Ascending aorta (tissue), 2 donors: ENCODE measurements at places on chromosomes 6 and 20.

DNA sequence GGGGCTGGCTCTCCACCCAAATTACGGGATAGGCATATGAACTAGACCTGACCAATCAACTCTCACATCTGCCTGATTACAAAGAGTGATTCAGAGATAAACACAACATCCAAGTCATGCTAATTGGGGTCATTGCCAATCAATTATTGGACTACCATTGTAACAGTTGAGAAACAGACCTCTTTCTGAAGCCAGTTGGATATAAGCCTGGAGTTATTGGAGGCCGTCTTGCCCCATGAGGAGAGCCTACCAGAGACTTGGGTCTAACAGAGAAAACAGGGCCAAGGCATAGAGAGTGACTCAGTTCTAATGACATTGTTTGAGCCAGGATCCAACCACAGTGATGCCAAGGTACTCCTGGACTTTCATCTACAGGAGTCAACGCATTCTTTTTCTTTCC lies 39.4 kb upstream of the HIVEP2 start:
- no peaks in the 10 kb centered on the region for H3K36me3 ChIP-seq
- H3K27ac ChIP-seq = no peak overlapping the region
- no peak for DNase-seq
- H3K27me3 ChIP-seq = no peaks in the 10 kb centered on the region

DNA sequence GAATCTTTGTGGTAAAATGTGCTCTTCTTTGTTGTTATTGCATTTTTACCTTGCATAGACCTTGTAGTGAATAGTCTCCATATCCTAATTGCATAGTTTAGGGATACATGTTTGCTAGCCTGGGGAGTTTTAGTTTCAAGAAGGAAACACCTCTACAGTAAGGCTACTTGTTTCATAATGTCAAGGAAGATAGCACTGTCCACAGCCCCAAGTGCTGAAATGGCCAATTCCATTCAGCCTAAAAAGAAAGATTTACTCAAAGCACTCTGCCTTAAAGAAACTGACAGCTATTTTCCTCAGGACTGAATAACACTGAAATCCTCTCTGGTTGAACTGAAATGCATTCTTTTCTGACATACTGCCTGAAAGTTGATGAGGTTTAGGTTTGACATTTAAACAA lies 2.6 kb downstream of the HCRTR2 start:
- H3K27ac ChIP-seq = no peak overlapping the region
- no peak overlapping the region for H3K4me3 ChIP-seq
- no peaks in the 10 kb centered on the region for H3K27me3 ChIP-seq
- H3K4me1 ChIP-seq = no peaks in the 10 kb centered on the region
- no peak for DNase-seq

- no peaks in the 10 kb centered on the region for H3K4me1 ChIP-seq
- DNase-seq = no peak
- H3K4me3 ChIP-seq = no peak overlapping the region
- H3K36me3 ChIP-seq = no peaks in the 10 kb centered on the region
- H3K27me3 ChIP-seq = no peaks in the 10 kb centered on the region
Measured at GRCh38 chr6:6090861-6091607, 84.3 kb upstream of the NRN1 start.

GRCh38 chr6:158854214-158855101 lies 35.3 kb upstream of the EZR start:
- H3K4me1 ChIP-seq = no peaks in the 10 kb centered on the region
- H3K36me3 ChIP-seq = no peaks in the 10 kb centered on the region
- no peak overlapping the region for H3K27ac ChIP-seq
- H3K27me3 ChIP-seq = no peaks in the 10 kb centered on the region
- no peak for DNase-seq

GRCh38 chr6:63584125-63584514 lies 11.8 kb downstream of the LOC128125822 start:
- H3K27me3 ChIP-seq = no peaks in the 10 kb centered on the region
- H3K36me3 ChIP-seq = peaks cover 22% of the 10 kb centered on the region
- no peak overlapping the region for H3K4me3 ChIP-seq
- DNase-seq = no peak
- no peak overlapping the region for H3K27ac ChIP-seq

DNA sequence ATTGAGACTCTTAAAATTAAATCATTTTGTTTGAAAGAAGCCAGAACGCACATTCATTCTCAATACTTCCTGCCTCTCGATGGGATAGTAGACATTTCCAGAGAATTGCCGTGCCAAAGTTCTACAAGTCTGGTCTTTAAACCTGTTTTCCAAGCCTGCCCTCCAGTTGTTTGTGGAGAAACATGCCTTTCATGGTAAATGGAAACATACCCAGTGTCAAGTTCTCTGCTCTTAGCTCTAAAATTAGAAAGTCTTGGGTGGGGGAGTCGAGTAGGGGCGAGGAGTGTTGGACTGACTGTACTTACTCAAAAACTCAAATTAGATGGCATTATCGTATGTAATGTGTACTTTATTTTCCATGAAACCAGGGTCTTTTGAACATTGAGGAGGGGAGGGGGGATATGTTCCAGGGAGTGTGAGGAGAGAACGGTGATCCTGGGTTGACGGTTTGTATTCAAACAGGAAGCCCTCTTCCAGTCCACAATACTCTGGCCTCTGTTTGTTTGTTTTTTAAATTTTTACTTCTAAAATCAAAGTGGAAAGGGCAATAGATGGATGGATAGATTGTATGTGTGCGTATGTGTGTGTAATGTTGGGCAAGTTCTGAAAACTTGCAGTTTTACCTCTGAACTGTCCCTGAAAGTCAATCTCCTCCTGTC lies 106.8 kb upstream of the ARMC2 start:
- H3K27me3 ChIP-seq = no peaks in the 10 kb centered on the region
- peak overlapping the region; percentile 65 for H3K27ac ChIP-seq
- no peaks in the 10 kb centered on the region for H3K36me3 ChIP-seq
- DNase-seq = peak; percentile 58
- H3K4me1 ChIP-seq = peaks cover 51% of the 10 kb centered on the region

- H3K27me3 ChIP-seq = no peaks in the 10 kb centered on the region
- H3K4me3 ChIP-seq = no peak overlapping the region
- no peaks in the 10 kb centered on the region for H3K4me1 ChIP-seq
- no peak overlapping the region for H3K27ac ChIP-seq
- no peaks in the 10 kb centered on the region for H3K36me3 ChIP-seq
Measured at GRCh38 chr6:22596011-22596410, 26.6 kb downstream of the HDGFL1 start.

- DNase-seq = no peak
- no peak overlapping the region for H3K27ac ChIP-seq
- H3K4me1 ChIP-seq = peaks cover 3% of the 10 kb centered on the region
Measured at GRCh38 chr6:41586252-41587007, 40.2 kb downstream of the FOXP4 start.

DNA sequence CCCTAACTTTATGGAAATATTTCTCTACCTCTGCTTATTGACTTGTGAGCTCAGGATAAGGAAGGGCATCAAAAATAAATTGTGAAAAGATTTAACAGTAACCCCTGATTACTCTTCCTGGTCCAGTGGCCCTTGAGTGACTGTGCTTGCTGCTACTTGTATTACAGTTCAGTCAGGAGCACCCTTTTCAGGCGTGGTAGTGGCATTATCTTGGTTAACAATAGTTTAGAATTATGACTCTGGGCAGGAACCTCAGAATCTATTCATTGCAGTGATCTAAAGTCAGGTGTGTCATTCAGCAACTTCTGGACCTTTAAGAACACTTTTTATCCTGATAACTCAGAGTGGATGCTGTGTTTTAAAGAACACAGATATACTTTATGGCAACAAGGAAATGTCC lies 43.4 kb downstream of the FAM135A start:
- H3K27ac ChIP-seq = no peak overlapping the region
- no peaks in the 10 kb centered on the region for H3K27me3 ChIP-seq
- H3K4me1 ChIP-seq = no peaks in the 10 kb centered on the region
- no peak overlapping the region for H3K4me3 ChIP-seq
- no peaks in the 10 kb centered on the region for H3K36me3 ChIP-seq

- H3K27ac ChIP-seq = no peak overlapping the region
- no peaks in the 10 kb centered on the region for H3K27me3 ChIP-seq
- DNase-seq = no peak
Measured at GRCh38 chr6:139448051-139448649, 73.7 kb upstream of the CITED2 start.
